ENCODE measurements at places on chromosomes 7 and 10. TPM values are rescaled to one million over a fixed set of nuclear protein-coding genes. Genes with fewer than 3 reads are reported as not detected.

- DNase-seq: peak; percentile 88
Measured at GRCh38 chr10:6721964-6722615, 142.0 kb upstream of the PRKCQ start.

- no peak for DNase-seq
Measured at GRCh38 chr7:158811894-158812293, 17.4 kb downstream of the ESYT2 start.

GRCh38 chr7:27395626-27396025, 153.0 kb downstream of the EVX1 start:
- DNase-seq: no peak

The CALHM3 gene
- total RNA-seq: not detected

DNA sequence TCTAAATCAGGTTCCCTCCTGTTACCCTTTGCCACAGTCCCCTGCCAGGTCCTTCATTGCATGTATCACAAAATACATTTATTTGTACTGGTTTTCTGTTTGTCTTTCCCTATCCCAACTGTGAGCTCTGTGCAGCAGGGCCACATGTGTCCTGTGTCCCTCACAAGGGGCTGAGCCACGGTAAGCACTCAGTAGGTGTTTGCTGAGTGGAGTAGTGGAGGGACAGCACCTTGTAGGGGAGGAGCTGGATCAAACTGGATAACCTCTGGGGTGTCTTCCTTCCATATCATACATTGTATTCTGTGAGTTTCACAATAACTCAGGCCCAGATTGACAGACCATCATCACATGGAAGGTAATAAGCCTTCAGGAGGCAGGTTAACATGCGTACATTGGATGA, 25.9 kb downstream of the PIK3CG start:
- DNase-seq: no peak

DNA sequence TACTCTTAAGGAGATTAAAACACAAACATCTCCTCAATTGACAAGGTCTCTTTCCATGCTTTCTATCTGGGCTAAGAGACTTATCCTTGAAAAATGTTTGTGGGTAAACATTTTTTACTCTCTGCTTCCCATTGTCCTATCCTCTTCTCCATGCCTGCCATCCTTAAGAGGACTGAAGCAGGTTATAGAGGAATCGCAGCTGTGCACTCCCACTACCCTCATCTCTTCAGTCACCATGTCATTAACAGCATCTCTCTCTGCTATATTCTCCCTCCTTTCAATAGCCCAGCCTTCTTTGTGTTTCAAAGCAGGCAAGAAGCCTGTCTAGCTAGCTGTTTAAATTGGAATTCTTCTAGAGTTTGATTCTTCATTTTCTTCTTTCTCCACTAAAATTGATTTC, 22.6 kb downstream of the COL1A2 start:
- no peak for DNase-seq

- DNase-seq: peak; percentile 100
Measured at GRCh38 chr7:13920053-13920697, 69.3 kb downstream of the ETV1 start.

GRCh38 chr7:73560109-73560835, 2.8 kb upstream of the BCL7B start:
- peak; percentile 63 for DNase-seq

The MNX1 gene
- 5.1 TPM for total RNA-seq

The BMI1 gene
- 35.5 TPM for total RNA-seq

- DNase-seq: no peak
Measured at GRCh38 chr7:139570119-139570518, 46.6 kb downstream of the CLEC2L start.

- DNase-seq: no peak
Measured at GRCh38 chr7:99386584-99387238, 12.2 kb downstream of the ARPC1B start.

The GIMAP8 gene
- total RNA-seq: 3.6 TPM

GRCh38 chr10:34091635-34092195, 723.4 kb downstream of the PARD3 start:
- DNase-seq: no peak

The ADARB2 gene
- not detected for total RNA-seq

DNA sequence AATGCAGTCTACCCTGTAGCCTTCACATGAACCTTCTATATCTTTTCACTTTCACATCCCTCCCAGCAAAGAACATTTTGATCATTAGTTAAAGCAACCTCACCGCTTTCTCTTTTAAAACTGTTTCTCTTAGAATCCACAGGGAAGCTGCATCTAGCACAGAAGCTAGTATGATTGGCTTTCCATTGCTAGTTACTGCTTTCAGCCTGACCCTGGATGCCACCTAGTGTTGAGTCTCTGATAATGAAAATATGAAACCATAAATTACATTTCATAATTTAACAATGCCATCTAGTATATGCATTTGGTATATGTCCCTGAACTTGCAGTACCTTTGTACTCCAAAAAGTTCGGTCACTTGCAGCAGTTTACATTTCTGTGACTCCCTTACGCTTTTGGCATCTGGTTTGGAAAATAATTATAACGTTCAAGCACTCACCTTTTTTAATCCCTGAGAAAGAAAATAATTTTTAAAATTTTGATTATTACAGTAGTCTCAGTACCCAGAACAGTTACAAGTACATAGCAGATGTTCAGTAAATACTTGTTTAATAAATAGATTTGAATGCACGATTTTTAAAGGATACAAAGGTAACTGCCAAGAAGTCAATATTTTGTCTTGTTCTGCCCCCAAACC, 22.7 kb downstream of the CISD1 start:
- peak; percentile 42 for DNase-seq

- peak; percentile 98 for DNase-seq
Measured at GRCh38 chr10:80471715-80472233, 17.7 kb downstream of the TSPAN14 start.

The PIP gene
- not detected for total RNA-seq

The ARL3 gene
- total RNA-seq: 8.7 TPM

- DNase-seq: no peak
Measured at GRCh38 chr10:62045765-62046521, 144.4 kb downstream of the ARID5B start.

The OR2A12 gene
- total RNA-seq: not detected

The SPRN gene
- 3.7 TPM for total RNA-seq

The TMEM139 gene
- 38.8 TPM for total RNA-seq

- DNase-seq: peak; percentile 90
Measured at GRCh38 chr7:496528-497295, 22.9 kb downstream of the PDGFA start.

GRCh38 chr7:143380260-143380645, 892 bp upstream of the ZYX start:
- peak; percentile 73 for DNase-seq

The CELF2 gene
- total RNA-seq: 2.5 TPM

GRCh38 chr7:37550872-37551271, 102.2 kb upstream of the ELMO1 start:
- DNase-seq: no peak

GRCh38 chr7:123557016-123557397, 611 bp downstream of the NDUFA5 start:
- DNase-seq: no peak

GRCh38 chr7:98774884-98775283, 94.9 kb downstream of the TMEM130 start:
- DNase-seq: no peak

The STEAP4 gene
- 0.67 TPM for total RNA-seq

The LBX1 gene
- not detected for total RNA-seq

GRCh38 chr7:32093415-32094408, 23.5 kb upstream of the PDE1C start:
- peak; percentile 89 for DNase-seq

The ANKRD61 gene
- not detected for total RNA-seq

The ZNF746 gene
- total RNA-seq: 23.7 TPM

- DNase-seq: no peak
Measured at GRCh38 chr7:28815928-28816373, 142.2 kb downstream of the TRIL start.

GRCh38 chr7:49295146-49295545, 370.8 kb downstream of the CDC14C start:
- DNase-seq: peak; percentile 38

The LRMDA gene
- not detected for total RNA-seq

The TMEM120A gene
- 15.8 TPM for total RNA-seq

DNA sequence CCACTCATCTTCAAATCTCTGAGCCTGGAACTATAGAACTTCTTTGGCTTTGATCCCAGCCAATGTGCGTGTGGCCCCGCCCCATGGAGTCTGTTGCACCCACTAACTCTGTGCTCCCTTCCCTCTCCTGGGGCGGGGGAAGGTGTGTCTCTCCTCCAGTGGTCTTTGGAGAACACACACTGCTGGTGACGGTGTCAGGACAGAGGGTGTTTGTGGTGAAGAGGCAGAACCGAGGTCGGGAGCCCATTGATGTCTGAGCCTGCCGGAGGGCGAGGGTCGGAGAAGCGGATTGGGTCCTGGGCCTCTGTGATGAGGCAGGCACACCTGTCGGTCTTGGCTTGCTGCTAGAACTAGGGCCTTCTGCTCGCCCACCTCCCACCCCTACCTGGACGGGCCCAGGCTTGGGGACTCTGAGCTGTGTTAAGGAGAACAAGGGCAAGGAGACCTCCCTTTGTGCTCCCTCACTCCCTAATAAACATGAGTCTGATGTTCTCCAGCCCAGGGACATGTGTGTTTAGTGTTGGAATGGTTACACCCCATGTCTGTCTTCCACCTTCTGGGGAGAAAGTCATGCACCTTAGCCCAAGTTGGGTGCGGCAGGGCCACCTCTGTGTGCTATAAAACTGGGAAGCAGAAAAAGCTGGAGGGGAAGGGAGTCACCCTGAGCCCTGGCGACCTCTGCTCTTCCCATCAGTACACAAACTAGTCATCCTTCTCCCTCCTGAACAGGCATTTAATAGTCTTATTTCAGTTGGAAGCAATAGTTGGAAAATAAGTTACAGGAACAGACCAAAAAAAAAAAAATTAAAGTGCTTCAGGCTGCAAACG, 4.6 kb downstream of the TRAPPC14 start:
- no peak for DNase-seq

DNA sequence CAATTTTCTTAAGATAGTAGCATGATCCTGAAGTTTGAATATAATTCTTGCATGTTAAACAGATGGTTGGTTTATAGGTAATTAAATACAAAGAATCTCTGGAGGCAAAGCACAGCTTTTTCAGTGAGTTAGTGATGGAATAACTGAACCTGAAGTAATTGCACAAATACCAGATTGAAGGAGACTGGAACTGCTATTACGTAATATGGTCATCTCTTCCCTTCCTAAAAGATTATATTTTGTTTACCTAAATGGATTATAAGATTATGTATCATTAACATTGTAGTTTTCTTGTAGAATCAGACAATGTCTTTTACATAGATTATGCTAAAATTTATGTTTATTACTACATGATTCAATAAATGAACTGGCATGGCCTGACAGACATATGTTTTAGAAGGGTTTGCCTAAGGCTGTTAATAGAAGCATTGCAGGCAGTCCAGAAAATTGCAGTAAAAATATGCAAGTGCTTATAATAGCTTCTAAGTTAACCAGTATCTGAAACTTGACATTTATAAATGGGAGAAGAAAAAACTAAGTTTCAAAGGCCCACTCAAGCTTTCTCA, 35.8 kb upstream of the GPR37 start:
- no peak for DNase-seq

DNA sequence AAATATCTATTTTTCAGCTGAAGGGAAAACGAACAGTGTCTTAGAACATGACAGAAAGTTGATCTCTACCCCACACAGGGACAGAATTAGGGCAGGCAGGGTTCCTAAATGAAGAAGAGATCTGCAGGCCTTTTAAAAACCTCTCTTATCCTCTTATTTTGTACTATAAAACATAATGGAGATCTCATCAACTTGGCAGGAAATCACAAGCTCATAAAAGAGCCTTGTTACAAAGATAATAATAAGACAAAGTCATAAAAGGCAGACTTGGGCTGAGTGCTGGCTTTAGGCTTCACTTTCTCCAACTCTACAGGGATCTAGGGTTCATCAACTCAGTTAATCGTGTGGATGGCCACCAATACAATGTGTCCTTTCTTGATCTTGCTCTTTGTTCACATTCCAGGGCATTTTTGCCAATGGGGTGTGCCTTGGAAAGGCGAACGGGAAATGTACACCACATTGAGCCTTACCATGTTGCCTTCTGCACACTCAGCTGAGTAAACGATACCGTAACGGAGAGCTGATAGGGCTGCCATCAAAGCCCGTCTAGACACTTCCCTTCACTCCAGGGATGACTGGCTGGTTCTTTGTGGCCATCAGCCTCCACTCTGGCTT, 7.1 kb upstream of the TEX36 start:
- no peak for DNase-seq

Data from mammary epithelial cell (primary cell).